ENCODE measurements at places on chromosomes 1 and 21.

DNA sequence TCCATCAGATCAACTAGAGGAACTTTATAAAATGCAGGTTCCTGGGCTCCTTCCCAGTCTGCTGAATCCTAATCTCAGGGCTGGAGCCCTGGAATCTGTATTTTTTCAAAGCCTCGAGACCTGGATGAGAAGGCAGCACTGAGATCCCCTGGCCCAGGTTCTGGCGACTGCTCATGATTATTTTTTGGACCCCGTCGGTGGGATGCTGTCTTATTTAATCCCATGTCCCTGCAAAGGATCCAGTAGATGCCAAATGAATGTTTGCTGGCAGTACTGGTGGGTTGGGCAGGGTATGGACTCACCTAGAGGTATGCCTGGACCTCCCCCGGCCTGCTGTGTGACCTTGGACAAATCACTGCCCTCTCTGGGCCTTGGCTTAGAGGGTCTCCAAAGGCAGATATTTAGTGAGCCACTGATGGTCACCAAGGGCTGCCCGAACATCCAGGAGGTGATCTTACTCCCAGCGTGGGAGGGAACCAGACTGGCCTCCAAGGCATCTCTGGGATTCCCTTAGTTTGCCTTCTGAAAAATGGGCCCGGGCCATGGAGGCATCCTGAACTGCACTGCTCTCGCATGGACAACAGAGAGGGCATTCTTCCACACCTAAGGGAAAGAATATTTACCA lies 91.6 kb upstream of the RUNX3 start:
- DNase-seq = no peak

GRCh38 chr1:184199438-184200085 lies 148.0 kb downstream of the TSEN15 start:
- DNase-seq = no peak

DNA sequence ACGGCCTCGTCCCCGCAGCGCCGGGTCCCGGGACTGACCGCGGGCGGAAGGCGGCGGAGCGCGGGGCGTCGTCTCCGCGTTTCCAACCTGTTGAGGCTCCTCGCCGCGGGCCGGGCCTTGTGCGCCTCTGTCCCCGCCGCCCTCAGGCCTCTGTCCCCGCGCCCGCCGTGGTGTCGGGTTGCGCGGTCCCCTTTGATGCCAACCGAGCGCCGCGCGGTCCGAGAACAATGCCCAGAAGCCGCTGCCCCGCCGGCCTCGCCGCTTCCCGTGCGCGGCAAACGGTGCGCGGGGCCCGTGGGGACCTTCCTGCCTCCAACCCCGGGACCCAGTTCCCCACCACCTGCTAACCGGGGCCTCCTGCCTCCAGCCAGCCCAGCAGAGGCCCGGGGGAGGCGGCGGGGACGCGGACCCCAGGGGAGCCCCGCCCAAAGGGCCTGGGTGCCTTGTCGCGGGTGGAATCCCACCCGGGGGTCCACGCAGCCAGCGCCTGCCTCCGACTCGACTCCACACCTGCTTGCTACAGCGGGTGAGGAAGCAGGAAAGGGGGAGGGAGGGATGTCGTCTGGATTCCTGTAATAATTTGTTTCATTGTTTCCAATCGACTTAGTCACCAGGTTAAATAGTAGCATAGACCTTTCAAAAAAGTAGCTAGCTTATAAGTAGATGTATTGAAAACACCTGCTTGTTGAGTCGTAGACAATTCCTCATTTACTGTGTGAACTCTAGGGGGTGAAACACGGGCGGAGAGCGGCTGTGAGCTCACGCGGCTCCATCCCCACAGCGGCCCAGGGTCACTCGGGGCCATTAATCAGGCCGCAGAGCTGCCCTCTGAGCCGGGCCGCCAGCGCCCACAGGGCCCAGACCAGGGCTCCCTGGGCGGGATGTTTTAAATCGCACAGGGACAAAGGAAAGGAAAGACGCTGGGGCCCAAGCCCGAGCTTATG lies 1.1 kb downstream of the COL18A1 start:
- no peak for DNase-seq

- no peak for DNase-seq
These were observed 21.0 kb downstream of the ATF3 start for GRCh38 chr1:212629450-212630157.

GRCh38 chr21:29382030-29382654 lies 83.4 kb downstream of the BACH1 start:
- DNase-seq = no peak

GRCh38 chr1:98794196-98794886 lies 132.8 kb downstream of the SNX7 start:
- DNase-seq = peak; percentile 34

- no peak for DNase-seq
These were observed 40.1 kb downstream of the PTAFR start for GRCh38 chr1:28136169-28136921.

DNA sequence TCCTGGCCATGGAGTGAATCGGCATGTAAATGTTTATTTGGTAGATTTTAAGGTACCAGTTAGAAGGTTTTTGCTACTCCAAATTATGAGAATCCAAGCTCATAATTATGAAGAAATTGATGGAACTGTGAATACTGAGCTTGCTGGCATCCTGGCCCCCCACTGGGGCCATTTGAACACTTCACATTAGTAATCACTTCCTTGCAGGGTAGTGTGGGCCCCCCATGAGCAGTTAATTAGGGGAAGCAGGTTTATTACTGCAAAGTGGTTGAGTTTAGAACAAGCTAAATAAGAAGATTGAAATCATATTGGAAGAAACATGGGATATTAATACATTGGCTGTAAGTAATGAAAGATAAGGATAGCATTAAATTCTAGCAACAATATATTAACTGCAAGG lies 86.7 kb downstream of the S1PR1 start:
- DNase-seq = no peak

DNA sequence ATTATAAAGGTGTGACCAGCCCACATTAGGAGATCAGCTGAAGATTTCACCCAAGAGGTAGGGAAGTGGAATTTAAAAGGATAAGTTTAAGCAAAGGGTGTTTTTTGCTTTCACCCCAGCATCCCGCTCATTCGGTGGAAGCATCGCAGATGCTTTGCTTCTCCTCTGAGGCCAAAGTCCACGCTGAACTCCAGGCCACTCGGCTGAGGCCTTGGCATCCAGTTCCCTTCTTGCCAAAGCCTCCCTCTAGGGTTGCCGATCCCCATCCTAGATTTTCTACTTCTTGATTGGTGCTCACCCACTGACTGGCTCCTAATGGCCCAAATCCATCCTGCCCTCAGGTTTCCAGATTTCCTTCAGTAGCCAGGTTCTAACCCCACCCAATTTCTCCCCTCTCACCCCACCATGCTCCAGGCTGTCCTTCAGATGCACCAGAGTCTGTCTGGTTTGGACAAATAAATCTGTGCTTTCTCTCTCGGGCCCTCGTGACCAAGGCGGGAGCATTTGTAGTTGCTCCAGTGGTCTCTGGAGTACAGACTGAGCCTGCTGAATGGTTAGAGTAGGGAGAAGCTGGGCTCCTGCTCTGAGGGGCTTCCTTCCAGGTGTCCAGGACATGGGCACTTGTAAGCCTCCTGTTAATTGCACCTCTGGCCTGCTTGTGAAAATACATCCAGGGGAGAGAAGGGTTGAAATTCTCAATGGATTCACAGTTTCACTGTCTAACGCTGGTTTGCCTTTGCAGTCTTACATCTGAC lies 193.2 kb downstream of the C1orf94 start:
- DNase-seq = no peak

- no peak for DNase-seq
These were observed 381.7 kb upstream of the VAMP3 start for GRCh38 chr1:7389201-7389905.

- no peak for DNase-seq
These were observed 36.2 kb upstream of the EDEM3 start for GRCh38 chr1:184790642-184791549.

GRCh38 chr1:156135930-156136871 lies 17.2 kb upstream of the SEMA4A start:
- DNase-seq = no peak

DNA sequence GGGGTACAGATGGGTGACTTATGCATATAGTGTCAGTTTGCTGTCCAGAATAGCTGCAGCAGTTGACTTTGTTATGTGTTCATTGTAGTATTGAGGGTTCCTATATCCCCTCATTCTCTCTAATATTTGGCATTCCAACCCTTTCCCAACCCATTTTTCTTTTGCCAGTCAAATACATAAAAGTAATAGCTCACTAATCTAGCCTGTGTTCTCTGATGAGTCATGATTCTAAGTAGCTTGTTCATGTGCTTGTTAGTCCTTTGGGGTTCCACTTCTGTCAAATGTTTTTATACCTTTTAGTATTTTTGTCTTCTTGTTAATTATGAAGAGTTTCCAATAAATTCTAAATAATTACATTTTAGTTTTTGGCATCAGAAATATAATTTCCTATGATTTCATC lies 99.2 kb upstream of the MROH9 start:
- no peak for DNase-seq

DNA sequence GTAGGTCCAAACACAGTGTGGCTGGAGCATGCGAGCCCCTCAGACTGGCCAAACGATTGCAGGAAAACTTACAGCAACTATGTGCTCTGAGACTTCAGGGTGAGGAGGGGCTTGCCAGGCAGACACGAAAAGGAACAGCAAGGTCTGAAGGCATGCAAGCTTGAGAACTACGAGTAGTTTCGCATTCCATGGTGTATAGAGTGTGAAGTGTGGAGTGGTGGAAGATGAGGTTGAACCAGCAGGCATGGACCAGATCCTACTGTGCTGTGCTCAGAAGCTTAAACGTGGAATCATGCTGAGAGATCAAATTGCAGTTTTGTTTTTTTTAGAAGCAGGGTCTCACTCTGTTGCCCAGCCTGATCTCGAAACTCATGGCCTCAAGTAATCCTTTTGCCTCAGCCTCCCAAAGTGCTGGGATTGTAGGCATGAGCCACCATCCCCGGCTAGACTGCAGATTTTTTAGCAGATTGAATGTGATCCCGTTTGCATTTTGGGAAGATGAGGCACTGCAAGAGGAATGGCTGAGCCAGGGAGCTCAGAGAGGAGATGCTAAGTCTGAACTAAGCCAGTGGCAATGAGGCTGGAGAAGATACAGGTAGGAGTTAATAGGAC lies 5.1 kb upstream of the TFAP2E start:
- DNase-seq = no peak

DNA sequence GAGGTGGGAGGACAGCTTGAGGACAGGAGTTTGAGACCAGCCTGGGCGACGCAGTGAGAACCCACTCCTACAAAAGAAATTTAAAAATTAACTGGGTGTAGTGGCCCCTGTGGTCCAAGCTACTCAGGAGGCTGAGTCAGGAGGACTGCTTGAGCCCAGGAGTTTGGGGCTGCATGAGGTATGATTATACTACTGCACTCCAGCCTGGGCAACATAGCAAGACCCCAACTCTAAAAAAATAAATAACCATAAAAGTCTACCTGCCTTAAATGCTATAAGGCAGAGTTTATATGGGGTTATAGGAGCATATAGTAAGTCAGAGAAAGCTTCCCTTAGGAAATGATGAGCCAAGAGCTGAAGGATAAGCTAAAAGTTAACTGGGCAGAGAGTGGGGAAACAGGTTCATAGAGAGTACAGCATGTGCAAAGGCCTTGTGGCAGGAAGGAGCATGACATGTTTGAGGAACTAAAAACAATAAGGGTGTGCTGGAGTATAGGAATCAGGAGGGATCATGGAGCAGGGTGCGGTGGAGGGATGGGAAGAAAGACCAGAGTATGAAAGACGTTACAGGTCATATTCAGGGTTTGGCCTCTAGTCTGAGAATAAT lies 68.3 kb downstream of the ADSS2 start:
- DNase-seq = no peak

DNA sequence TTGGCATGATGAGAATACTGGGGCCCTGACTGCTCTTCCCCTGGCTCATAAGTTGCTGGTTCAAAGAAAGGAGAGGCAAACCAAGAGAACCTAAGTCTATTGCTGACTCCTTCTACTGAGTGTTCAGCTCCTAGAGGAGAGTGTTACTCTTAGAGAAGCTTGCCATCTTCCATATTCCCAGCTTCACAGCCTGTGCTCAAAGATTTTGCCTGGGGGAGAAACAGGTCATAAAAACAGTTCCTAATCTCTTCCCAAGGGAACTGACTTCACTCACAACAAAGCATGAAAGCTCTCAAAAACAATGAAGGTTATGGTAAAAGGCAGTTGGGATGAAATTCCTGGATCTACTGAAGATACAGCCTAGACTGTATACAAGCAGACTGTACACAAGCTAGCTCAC lies 37.1 kb downstream of the LRRC40 start:
- no peak for DNase-seq

DNA sequence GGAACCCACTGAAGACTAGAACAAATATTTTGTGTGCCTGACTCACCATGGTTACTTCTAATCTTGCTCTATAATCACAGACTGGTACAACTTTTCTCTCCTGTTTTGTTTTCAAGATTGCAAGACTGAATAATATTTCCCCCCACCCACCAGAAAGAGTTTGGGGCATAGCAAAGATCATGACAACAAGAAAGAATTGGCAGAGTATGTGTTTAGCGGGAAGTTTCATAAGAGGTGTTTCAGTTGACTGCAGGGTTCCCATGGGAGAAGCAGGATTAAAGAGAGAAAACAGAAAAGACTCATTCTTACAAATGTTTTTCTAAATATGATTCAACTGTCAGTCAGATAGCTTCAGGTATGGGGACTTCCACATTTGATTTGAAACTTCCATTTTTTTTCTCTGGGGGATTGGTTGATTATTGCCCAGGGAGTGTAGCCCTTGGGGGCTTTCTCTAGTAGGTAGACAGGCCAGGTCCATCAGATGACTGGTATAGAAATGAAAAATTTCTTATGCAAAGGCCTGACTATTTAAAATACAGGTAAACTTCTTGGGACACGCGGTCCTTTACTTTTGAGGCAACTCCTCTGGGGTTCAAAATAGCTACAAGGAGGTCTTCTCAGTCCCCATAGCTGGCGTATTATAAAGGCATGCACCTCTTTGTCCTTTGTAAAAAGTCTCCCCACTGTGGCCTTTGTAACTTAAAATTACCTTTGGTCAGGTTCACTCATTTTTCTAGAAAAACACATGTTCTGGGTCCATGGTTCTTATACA lies 13.9 kb downstream of the OR14I1 start:
- no peak for DNase-seq

GRCh38 chr21:36966066-36966820 lies at the start of gene HLCS:
HLCS (minus strand) TSS chr21:36966669; CDS start chr21:36966638, 31 bp downstream.
- peak; percentile 71 for DNase-seq

DNA sequence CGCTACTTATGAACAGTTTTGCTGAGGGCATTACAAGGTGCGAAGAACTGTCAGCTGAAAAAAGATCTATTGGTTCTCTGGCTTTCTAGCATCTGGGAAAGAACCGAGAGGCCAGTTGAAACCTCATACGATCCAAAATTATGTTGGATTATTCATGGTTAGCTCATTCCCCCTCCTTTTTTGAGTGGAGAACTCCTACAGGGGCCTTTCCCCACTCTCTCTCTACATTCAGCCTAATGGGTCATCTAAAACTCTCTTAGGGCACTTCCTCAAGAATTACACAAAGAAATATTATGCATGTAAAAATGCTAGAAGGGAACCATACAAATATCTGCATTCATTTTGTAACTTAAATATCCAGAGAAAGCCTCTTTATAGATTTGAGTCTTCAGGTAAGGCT lies 358.2 kb downstream of the ADGRL2 start:
- DNase-seq = no peak

- no peak for DNase-seq
These were observed 13.5 kb downstream of the DRAM2 start for GRCh38 chr1:111126354-111126753.
